Activated CD4-positive, alpha-beta T cell treated with anti-CD3 and anti-CD28 coated beads for 36 hours (primary cell): ENCODE measurements at places on chromosomes 2 and 18.

GRCh38 chr2:85706063-85706462, 11.9 kb downstream of the GNLY start:
- DNase-seq: no peak

DNA sequence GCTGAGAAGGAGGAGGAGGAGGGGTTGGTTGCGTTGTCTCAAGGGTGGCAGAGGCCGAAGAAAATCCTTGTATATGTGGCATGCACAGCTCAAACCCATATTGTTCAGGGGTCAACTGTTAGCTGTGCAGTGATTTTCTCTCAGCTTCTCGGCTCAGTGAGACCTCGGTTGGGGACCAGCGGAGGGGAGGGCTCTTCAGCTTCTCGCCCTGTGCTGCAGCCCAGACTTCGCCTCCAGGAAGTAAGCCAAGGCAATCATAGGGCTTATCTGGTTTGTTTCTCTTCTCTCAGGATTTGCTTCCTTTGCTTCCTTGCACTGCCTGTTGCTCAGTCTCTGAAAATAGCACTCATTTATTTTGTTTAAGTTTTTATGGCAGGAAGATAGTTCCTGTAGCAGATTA, 85.5 kb downstream of the SOWAHC start:
- DNase-seq: no peak

DNA sequence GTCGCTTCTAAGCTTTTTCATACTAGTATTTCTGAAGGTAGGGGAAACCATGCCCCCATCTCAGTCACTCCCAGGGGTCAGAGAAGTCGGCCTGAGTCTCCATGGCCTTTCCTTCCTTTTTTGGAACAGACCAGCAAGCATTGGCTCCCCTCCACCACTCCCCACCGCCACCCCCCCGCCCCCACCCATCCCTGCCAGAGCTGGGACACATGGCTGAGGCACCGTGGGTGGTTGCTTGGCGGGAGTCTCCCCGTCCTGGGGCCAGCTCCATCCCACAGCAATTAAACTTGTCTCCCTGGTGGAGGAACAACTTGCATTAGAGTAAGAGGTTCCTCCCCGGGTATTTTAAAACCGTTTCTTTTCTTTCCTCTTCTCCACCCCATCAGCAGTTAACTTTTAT, 100.8 kb upstream of the TFPI start:
- DNase-seq: no peak

DNA sequence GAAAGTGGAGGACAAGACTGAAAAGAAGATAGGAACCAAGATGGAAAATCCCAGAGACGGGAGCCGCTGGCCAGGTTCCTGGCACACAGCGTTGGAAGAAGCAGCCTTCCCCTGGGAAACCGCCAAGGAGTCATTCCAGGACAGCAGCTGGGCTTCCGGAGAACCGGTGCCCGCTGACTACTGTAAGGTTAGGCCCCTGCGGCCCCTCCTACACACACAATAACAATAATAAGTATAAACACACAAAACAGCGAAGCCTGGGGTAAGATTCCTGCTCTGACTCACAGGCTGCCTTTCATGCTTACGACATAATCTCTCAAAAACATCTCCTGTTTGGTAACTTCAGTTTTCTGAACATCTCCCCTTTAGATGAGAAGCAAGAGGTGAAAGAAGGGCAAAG, 28.1 kb upstream of the MYCN start:
- DNase-seq: no peak

DNA sequence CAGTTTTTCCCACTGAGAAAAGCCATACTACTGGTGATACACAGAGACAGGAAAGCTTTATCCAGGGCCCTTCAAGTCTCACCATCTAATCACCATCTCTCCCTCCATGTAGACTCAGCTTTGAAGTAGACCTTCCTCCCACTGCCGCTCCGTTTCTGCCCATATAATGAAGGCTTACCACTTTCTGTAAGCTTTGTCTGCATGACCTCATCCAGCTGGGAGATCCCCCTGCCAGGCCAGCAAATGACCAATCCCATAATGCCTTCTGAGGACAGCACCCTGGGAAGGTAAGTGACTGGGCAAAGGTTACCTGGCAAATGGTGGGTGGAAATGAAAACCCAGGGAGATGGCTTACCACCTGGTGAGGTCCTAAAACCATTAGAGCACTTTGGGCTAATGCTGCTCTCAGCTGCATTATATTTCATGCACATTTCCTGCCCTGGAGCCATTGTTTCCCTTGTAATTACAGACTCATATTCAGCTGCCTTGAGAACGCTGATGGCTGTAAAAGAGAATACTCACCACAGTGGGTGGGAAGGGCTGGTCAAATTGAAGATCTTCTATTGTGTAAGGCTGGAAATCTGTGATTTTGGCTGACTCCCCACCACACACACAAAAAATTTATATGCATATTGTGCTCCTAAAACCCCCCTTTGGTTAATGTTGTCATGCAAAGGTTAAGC, 350.7 kb upstream of the SYT4 start:
- DNase-seq: no peak

- DNase-seq: no peak
Measured at GRCh38 chr2:69299772-69300516, 87.1 kb downstream of the GFPT1 start.

- no peak for DNase-seq
Measured at GRCh38 chr2:74760875-74761630, 72.9 kb upstream of the HK2 start.

- no peak for DNase-seq
Measured at GRCh38 chr18:48771641-48772375, 179.0 kb downstream of the SMAD7 start.

- no peak for DNase-seq
Measured at GRCh38 chr2:212845941-212846340, 305.5 kb downstream of the IKZF2 start.

DNA sequence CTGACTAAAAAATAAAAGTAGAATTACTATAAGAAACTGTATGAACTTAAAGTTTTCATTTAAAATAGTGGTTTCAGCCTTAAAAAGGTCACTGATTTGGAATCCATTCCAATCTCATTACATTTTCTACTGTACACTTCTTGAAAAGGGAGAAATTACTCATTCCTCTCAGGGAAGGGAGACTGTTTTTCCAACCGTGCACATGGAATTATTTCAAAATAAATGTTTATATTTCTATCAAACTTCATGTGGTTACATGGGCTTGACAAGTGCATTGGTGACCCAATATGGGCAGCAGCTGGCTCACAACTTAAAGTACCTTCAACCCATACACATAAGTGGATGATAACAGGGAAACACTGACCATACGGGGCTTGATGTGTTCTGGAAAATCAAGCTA, 324.5 kb upstream of the THUMPD2 start:
- no peak for DNase-seq

DNA sequence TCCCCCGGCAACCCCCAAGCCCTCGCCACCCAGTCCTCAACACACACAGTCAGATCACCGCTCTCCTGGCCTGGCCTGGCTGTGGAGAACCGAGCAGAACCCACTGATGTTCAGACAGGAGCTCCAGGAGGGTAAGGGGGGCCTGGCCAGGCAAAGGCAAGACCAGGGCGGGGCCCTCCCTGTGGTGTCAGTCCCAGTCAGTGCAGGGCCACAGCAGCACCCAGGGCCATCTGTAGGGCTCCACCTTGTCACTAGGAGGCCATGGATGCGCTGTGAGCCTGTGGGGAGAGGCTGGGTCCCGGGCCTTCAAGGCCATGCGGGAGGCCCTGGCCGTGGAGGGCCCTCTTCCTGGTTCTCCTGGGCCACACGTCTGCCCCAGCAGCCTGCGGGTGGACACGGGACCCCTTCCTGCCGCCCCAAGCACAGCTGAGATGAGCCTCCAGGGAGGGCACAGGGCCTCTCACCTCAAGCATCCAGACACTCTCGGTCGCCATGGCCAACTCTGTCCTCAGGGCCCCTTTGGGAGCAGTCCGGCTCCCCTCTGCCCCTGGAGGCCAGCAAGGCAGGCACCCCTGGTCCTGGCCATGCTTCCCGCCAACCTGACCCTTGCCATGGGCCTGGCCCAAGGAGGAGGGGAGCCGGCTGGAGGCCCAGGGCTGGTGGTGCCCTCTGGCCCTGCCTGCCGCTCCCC, 2.0 kb downstream of the ANO7 start:
- DNase-seq: no peak

DNA sequence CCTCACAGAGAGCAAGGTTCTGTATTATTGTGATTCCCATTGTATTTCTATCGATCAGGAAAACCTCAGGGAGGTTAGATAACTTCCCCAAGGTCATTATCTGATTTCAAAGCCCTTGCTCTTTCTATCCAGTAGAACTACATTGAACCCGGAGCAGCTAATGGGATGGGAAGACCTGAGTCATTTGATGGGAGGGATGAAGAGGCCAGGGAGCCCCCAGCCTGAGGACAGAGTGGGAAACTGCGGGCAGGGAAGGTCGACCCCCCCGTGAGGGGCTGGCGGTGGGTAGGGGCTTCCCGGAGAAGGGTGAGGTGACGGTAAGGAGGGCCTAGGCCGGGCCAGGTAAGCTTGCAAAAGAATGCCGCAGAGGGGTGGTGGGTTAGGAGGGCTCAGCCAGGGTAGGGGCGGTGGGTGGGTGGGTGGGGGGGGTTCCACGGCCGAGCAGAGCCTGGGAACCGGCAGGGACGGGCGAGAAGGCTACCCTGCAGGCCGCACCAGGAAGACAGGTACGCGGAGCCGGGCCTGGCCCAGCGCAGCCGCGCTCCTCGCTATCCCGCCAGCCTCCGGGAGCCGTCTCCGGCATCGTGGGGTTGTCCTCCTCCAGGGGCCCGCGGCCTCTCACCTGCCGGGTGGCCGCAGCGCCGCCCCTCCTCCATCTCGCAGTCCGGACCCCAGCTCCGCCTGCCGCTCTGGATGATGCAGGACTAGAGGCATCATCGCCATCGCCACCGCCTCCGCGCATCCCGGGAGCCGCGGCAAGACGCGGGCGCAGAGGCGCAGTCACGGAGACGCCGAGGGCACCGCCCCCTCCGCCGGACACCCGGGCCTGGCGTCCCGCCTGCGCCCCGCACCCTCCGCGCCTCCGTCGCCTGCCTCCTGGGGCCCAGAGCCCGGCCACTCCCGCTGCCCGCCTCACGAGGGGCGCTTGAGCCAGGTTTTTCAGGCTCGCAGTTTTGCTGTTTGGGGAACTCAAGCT, at the start of gene GPR75:
Gene GPR75, minus strand, starts transcription at position 762 of the 976 bp plus-strand sequence. CDS start 5,211 bp downstream, outside the sequence.
- DNase-seq: no peak

DNA sequence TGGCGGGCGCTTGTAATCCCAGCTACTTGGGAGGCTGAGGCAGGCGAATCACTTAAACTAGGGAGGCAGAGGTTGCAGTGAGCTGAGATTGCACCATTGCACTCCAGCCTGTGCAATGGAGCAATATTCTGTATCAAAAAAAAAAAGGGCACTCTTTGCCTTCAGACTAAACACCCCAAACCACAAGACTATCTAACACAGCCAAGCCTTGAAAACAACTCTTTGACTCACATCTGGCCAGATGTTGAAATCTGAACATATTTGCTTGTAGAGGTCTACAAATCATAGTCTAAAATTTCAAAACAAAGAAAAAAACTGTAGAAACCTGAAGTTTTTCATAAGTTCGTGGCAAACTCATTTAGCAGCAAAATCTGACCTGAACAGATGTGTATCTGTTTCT, 94.9 kb downstream of the FAM161A start:
- DNase-seq: no peak

DNA sequence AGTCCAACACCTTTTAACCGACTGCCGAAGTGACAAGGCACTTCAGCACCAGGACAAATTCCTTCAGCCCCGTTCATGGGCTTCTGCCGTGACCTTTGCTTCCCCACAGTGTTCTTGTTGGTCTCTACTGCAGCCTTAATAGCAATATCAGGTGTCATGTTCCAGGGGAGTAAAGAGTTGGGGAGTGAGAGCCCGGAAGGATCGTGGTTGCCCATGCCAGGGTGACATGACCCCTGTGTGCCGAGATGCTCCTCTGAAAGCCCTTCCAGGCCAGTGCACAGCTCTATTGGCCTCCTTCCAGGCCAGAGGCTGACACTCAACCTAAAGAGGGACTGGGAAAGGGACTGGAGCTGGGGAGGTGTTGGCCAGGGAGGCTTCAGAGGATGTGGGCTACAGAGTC, 279.2 kb downstream of the CYRIA start:
- DNase-seq: no peak

GRCh38 chr2:148926981-148927401, 52.0 kb downstream of the KIF5C start:
- peak; percentile 63 for DNase-seq

DNA sequence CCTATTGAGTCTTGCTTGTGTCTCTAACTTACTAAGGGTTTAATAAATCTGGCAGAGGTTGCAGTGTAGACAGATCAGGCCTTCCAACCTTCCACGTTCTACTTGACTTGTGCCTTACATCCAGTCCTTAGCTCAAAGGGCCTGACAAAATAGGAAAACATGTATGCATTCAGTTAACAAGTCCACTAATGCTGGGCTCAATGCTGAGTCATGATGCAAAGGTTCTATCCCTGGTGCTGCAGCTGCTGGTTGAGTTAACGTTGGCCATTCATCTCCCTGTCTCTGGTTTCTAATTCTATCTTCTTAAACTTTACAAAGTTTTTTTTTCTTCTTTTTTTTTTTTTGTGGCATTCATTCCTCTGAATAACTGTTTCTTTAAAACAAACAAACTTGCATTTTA, 46.3 kb upstream of the ITGB6 start:
- no peak for DNase-seq

DNA sequence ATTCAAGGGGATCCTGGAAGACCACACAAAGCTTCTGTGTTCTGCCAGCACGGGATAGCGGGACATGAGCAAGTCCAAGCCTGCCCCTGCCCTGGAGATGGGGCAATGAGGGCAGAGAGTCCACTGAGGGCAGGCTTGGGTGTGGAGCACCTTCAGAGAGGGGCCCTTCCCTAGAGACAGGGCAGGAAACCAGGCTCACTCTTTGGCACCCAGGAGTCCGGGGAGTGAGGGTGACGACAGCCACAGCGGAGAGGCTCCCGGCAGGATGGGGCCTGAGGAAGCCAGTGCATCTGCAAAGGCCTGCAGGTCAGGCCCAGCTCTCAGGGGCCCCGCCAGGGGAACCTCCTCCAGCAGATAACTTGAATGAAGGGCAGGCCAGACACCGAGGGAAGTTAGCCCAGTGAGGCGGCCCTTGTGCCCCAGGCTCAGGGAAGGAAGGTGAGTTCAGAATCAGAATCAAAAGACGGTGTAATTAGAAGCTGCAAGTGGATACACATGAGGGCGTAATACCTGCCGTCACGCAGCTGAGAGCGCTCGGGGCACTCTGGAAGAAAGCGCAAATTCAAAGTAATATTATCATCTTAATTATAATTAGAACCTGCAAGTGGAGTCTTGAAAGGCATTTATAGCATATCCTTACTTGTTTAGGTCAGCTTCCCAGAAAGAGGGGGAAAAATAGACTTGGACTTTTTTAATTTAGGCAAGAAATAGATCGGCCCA, 142.6 kb upstream of the LGALSL start:
- no peak for DNase-seq

DNA sequence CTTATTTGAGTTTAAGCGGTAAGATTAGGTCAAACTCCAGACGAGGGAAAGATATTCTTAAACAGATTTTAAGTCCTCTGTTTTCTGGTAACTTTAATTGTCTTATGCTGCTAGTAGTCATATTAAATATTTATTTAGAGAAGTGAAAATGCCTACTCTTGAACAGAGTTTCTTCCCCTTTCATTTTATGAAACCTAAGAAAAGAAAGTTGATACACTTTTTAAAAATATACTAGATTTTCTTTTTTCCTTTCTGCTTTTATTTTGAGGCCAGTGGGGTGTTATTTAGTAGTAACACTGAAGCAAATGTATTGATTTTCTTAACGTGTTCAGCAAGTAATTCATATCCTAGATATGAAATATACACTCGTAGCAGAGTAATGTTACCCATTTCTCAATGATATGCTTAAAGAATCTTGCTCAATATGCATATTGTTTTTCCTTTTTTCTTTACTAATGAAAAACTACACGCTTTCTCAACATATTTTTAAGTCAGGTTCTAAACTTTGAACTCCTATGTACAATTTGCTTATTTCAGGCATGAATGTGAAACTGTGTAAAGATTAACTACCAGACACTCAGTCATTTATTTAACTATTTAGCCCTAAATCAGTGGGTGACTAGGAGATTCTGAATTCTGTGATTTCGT, 691 bp downstream of the KYNU start:
- DNase-seq: no peak
